ENCODE measurements at places on chromosomes 7 and 10. TPM values are rescaled to one million over a fixed set of nuclear protein-coding genes. Genes with fewer than 3 reads are reported as not detected.

The ATP6V0A4 gene
- total RNA-seq = 0.66 TPM

The NME8 gene
- total RNA-seq = not detected

The CAMK2B gene
- 39.1 TPM for total RNA-seq

The C10orf143 gene
- total RNA-seq = 0.71 TPM

The ANKRD1 gene
- total RNA-seq = 5.3 TPM

The GPR15LG gene
- not detected for total RNA-seq

The MACC1 gene
- total RNA-seq = 4.3 TPM

The ICA1 gene
- total RNA-seq = 12.9 TPM

All from camera-type eye (tissue), 1 donor.